ENCODE measurements at places on chromosomes 16 and 17.

DNA sequence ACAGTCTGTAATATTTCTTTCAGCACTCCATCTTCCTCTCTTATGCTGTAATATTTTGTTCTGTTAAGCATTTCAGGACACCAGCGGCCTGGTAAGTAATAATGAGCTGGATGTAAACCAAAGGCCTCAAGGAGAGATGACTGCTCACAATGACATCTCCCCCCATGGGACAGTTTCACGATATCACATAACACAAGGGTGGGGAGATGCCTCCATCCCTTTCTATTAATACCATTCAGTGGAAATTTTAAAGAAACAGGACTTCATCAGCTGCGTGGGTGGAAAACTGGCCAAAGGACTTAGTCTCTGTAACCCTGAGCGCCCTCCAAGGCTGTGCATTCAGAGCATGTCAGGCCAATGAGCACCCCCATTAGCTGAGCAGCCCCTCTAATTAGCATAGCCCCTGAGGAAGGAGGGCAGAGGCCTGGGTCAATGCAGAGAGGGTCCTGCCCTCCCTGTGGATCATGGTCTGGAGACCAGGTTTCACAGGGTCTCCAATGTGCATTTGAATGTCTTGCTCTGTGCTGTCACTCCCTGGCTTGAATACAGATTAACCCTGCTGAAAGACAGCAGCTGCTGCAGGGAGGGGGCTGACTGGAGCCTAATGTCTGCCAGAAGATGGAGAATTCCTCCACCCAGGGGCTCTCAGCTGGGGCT, 156.4 kb downstream of the HS3ST2 start:
- no peaks in the 10 kb centered on the region for H3K36me3 ChIP-seq
- DNase-seq: no peak
- no peak overlapping the region for H3K27ac ChIP-seq
- H3K27me3 ChIP-seq: peaks cover 45% of the 10 kb centered on the region
- no peak overlapping the region for H3K4me3 ChIP-seq

- H3K4me3 ChIP-seq: peak overlapping the region; percentile 68
- H3K27me3 ChIP-seq: peaks cover 5% of the 10 kb centered on the region
- no peaks in the 10 kb centered on the region for H3K36me3 ChIP-seq
- peak overlapping the region; percentile 36 for H3K27ac ChIP-seq
- DNase-seq: no peak
- H3K4me1 ChIP-seq: peaks cover 34% of the 10 kb centered on the region
Measured at GRCh38 chr17:39739885-39740356, 2.2 kb downstream of the GRB7 start.

GRCh38 chr17:57236686-57237299, 19.5 kb upstream of the MSI2 start:
- no peak for DNase-seq
- H3K4me3 ChIP-seq: no peak overlapping the region
- H3K27me3 ChIP-seq: peaks cover 5% of the 10 kb centered on the region
- no peaks in the 10 kb centered on the region for H3K36me3 ChIP-seq
- no peak overlapping the region for H3K27ac ChIP-seq

GRCh38 chr17:73196500-73196899, 3.6 kb downstream of the COG1 start:
- no peaks in the 10 kb centered on the region for H3K27me3 ChIP-seq
- no peak for DNase-seq
- H3K27ac ChIP-seq: no peak overlapping the region
- H3K36me3 ChIP-seq: peaks cover 42% of the 10 kb centered on the region
- peaks cover 26% of the 10 kb centered on the region for H3K4me1 ChIP-seq

GRCh38 chr17:28871056-28871579, 16.3 kb downstream of the ERAL1 start:
- DNase-seq: peak; percentile 45
- H3K36me3 ChIP-seq: no peaks in the 10 kb centered on the region
- H3K27ac ChIP-seq: peak overlapping the region; percentile 99
- H3K27me3 ChIP-seq: no peaks in the 10 kb centered on the region
- peak overlapping the region; percentile 64 for H3K4me3 ChIP-seq

- H3K4me1 ChIP-seq: no peaks in the 10 kb centered on the region
- no peak overlapping the region for H3K4me3 ChIP-seq
- no peaks in the 10 kb centered on the region for H3K27me3 ChIP-seq
- H3K27ac ChIP-seq: no peak overlapping the region
- H3K36me3 ChIP-seq: peaks cover 18% of the 10 kb centered on the region
- no peak for DNase-seq
Measured at GRCh38 chr16:48340054-48340453, 45.2 kb downstream of the SIAH1 start.

DNA sequence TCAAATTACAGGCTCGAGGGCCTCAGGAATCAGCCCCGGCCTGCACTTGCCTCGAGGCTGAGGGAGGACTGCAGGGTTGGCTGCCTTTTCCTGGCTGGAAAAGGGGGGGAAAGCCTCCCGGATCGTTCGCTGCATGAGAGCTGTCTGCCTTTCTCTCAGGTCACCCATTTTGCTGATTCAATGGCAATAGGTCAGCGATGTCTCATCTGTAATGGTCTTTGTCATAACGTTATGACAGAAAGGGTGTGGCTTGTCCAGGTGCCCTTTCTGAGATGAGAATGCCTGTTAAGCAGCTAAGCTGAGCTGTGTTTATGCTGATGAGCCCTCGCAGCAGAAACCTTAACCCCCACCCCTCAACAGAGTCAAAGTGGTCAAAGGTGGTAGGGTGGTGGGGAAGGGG, 81.8 kb downstream of the AKAP1 start:
- no peak overlapping the region for H3K27ac ChIP-seq
- no peak for DNase-seq
- peaks cover 14% of the 10 kb centered on the region for H3K27me3 ChIP-seq
- no peaks in the 10 kb centered on the region for H3K36me3 ChIP-seq

GRCh38 chr17:9204637-9205329, 183.5 kb downstream of the NTN1 start:
- no peaks in the 10 kb centered on the region for H3K36me3 ChIP-seq
- no peaks in the 10 kb centered on the region for H3K27me3 ChIP-seq
- DNase-seq: peak; percentile 15
- peak overlapping the region; percentile 83 for H3K27ac ChIP-seq
- peaks cover 54% of the 10 kb centered on the region for H3K4me1 ChIP-seq

DNA sequence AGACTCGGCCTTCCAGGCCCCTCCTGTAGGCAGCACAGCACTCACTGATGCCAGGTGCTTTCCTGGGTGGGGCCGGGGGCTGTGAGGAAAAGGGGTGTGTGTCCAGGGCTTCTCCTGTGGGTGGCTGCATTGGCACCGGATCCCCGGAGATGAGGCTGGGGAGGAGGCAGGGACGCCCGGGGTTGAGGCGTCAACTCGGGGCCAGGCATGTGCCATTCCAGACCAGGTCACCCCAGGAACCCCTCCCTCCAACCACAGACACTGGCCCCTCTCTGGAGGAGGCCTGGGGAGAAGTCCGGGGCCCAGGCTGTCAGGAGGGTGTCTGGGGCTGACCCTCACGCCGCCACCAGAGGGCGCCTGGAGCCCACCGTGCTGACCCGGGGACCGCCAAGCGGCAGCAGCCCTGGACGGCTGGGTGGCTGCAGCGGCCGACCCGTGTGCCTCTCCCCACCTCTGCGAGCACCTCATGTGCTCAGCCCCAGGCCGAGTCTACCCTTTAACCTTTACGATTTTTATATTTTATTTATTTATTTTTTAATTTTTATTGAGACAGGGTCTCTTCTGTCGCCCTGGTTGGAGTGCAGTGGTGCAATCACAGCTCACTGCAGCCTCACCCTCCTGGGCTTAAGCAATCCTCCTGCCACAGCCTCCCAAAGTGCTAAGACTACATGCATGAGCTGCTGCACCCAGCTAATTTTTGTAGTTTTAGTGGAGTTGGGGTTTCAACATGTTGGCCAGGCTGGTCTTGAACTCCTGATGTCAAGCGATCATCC, 3.2 kb upstream of the METRN start:
- no peak overlapping the region for H3K4me3 ChIP-seq
- no peak overlapping the region for H3K27ac ChIP-seq
- peaks cover 28% of the 10 kb centered on the region for H3K27me3 ChIP-seq
- no peaks in the 10 kb centered on the region for H3K36me3 ChIP-seq
- DNase-seq: peak; percentile 79
- H3K4me1 ChIP-seq: peaks cover 3% of the 10 kb centered on the region

DNA sequence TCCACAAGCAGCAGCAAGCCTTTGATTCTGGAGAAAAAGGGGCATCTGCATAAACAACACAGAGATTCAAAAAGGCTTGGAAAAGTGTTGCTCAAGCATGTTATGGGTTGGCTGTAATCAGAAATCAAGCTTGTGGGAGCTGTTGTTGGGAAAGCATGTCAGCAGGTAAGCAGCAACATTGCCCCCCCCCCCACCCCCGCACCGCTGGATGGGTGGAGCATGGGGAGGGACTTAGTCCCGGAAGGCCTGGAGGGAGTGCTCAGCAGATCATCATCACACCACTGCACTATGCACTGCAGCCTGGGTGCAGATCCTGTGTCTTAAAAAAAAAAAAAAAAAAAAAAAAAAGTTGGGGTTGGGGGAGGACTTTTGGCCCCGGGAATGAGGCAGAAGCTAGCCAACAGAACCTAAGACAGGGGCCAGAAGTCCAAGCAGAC, 16.8 kb upstream of the AKAP1 start:
- no peaks in the 10 kb centered on the region for H3K36me3 ChIP-seq
- no peak for DNase-seq
- no peak overlapping the region for H3K27ac ChIP-seq
- H3K27me3 ChIP-seq: peaks cover 9% of the 10 kb centered on the region

- H3K27me3 ChIP-seq: no peaks in the 10 kb centered on the region
- DNase-seq: no peak
- H3K36me3 ChIP-seq: no peaks in the 10 kb centered on the region
- H3K4me3 ChIP-seq: no peak overlapping the region
- peak overlapping the region; percentile 65 for H3K27ac ChIP-seq
Measured at GRCh38 chr17:18177722-18178121, 5.9 kb upstream of the ALKBH5 start.

DNA sequence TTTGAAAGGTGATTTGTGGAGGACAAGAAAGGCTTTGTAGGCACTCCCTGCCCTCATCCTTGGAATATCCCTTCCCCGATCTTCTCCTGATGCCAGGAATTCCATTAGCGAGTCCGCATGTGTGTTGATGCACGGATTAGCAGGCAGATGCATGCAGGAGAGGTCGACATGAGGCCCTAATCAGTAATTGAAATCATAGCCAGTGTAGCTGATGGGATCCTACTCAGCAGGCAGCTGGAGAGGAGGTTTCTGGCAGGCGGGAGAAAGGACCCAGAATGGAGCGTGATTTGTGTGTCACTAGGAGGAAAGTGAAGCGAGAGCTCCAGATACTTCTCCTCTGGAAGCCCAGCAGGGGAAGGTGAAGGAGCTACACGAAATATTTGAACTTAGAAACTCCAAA, 196.3 kb upstream of the CDH11 start:
- no peaks in the 10 kb centered on the region for H3K27me3 ChIP-seq
- no peaks in the 10 kb centered on the region for H3K36me3 ChIP-seq
- no peak overlapping the region for H3K4me3 ChIP-seq
- H3K27ac ChIP-seq: no peak overlapping the region

DNA sequence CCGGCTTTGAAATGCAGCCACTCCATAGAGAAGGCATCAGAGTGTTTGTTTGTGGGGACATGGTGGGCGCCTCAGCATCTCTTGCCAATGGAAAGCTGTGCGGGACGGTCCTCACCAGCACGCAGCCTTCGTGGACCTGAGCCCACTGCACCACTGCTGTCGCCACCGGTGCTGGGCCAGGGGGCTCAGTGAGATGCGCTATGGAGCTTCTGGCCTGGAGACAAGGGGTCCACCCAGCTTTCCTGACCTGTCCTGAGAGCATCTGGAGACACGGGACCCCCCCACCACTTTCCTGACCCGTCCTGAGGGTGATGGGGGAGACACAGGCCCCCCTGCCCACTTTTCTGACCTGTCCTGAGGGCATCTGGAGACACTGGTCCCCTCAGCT, 79.4 kb downstream of the LMF1 start:
- no peak overlapping the region for H3K4me3 ChIP-seq
- no peak overlapping the region for H3K27ac ChIP-seq
- H3K4me1 ChIP-seq: no peaks in the 10 kb centered on the region
- H3K27me3 ChIP-seq: no peaks in the 10 kb centered on the region
- no peak for DNase-seq

DNA sequence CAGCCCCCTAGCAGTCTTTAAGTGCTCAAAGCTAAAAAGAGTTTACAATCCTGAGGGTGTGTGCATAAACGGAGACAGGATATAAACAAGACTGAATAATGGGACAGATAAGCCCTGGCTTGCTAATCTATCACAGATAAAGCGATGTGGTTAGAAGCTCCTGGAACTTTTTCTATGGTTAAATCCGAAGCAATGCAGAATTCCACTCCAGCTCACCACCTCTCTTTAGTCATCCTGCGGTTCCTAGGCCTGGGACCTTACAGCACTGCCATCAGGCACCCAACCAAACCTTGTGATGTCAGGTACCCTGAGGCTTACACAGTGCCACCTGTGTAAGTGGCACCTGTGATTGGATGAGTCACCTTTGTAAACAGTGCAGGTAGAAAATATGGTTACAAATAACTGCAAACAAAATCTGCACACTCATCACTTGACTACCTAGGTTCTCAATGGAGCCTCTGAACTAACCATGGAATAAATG, 31.5 kb upstream of the B4GALNT2 start:
- H3K4me1 ChIP-seq: no peaks in the 10 kb centered on the region
- no peaks in the 10 kb centered on the region for H3K36me3 ChIP-seq
- no peak overlapping the region for H3K27ac ChIP-seq
- no peak overlapping the region for H3K4me3 ChIP-seq
- DNase-seq: no peak

- no peak overlapping the region for H3K27ac ChIP-seq
- peaks cover 45% of the 10 kb centered on the region for H3K27me3 ChIP-seq
- no peaks in the 10 kb centered on the region for H3K36me3 ChIP-seq
- no peaks in the 10 kb centered on the region for H3K4me1 ChIP-seq
Measured at GRCh38 chr16:87575027-87575804, 27.1 kb upstream of the JPH3 start.

GRCh38 chr17:2137342-2138098, 82.6 kb downstream of the HIC1 start:
- DNase-seq: no peak
- H3K4me3 ChIP-seq: no peak overlapping the region
- no peaks in the 10 kb centered on the region for H3K36me3 ChIP-seq

DNA sequence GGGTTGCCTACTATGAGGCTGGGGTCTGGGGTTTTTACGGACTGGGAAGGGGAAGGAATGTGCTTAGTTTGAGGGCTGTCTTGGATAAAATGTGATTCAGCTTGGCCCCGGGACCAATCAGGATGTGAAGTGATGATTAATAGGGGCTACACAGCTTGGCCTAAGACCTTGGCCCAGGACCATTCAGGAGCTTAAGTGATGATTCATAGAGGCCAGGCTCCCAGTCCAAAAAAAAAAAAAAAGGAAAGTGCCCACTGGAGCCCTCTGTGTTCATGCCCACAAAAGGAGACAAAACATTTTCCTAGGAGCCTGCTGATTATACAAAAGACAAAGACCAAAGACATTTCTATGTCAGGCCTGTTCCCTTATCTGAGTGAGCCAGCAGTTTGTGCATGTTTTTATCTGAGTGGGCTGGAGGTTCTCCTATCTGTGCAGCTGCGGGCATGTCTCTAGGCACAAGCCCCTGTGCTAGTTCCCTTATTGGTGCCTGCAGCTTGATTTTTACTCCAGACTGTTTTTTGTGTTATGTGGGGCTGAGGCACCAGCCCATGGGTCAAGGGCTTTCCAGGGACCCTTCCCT, 898.2 kb upstream of the GOT2 start:
- H3K4me1 ChIP-seq: no peaks in the 10 kb centered on the region
- no peak overlapping the region for H3K4me3 ChIP-seq
- H3K27ac ChIP-seq: no peak overlapping the region
- DNase-seq: no peak
- H3K36me3 ChIP-seq: no peaks in the 10 kb centered on the region

Data from naive B cell (primary cell).